ENCODE measurements at places on chromosomes 11 and 22.

- DNase-seq: no peak
Measured at GRCh38 chr11:36447947-36448346, 62.1 kb downstream of the TRAF6 start.

DNA sequence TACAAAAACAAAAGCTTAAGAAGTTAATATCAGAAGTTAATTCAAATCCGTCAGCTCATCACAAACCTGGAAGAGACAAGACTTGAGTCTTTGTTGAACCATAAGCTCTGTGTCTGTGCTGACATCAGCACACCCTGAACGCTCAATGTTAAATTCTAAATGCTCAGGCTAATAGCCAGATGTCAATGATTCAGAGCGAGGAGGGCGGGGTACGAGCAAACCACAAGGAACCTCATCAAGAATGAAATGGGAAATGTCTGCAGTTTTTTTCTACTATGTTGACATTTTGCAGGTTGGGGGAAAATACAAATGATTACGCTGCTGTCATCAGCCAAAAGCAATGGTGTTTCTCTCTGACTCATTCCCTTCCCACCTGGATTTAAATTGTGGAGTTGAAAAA is 1057.2 kb downstream of the NTM start:
- DNase-seq: peak; percentile 30

DNA sequence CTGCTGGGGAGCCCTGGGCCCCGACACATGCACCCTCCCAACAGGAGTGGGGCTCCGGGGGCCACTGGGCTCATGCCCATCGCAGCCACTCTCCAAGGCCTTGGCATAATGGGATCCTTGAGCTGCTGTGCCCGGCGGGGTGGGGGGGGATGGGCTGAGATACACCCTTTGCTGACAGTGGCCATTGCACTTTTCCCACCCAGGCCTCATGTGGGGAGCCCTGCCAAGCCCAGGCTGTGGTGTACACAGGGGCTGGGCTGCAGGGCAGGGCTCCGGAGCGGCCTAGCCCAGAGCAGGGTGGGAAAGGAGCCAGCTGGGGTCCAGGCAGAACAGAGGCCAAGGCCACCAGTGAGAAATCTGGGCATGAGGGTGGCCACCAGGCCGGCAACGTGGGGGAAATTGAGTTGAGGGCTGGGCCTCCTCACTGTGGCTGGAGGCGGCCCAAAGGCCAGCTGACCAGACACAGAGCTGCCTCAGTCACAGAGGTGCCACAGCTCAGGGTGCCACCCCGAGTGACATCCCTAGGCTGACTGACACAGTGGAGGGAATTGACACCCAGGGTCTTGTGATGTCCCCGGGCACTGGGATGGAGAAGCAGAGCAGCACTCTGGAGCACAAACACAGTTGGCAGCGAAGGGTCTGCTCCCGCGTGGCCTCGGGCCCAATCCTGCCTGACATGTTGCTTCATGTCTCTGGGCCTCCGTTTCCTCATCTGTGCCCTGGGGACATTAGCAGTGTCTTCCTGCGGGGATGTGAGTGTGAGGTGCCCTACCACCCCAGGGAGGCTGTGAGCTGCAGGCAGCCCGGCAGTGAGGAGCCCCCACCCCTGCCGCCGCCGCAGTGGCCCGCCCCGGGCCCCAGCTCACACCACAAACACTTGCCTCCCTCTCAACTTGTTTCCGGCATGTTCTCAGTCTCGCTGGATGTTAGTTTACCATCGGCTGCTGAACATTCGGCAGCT is 30.4 kb downstream of the RTN4R start:
- no peak for DNase-seq

DNA sequence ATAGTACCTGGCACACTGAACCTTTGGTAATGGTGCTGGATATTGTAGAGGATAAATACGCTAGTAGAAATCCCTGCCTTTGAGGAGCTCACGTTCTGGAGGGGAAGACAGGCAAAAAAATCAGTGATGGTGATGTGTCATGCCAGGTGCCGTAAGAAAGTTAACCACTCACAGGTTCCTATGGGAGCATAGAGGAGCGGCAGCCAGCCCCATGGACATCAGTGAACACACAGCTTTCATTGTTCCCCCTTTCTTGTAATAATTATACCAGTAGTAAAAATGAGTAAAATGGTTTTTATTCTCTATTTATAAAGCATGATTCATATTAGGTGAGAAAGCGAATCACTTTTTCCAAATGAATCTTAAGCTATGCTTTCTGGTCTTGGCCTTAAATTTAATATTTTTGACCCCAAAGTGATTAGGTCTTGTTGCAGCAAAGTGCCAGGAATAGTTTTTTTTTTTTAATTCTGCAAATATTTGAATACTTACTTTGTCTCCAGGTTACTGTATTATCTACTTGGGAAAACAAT is 57.9 kb downstream of the UVRAG start:
- no peak for DNase-seq

DNA sequence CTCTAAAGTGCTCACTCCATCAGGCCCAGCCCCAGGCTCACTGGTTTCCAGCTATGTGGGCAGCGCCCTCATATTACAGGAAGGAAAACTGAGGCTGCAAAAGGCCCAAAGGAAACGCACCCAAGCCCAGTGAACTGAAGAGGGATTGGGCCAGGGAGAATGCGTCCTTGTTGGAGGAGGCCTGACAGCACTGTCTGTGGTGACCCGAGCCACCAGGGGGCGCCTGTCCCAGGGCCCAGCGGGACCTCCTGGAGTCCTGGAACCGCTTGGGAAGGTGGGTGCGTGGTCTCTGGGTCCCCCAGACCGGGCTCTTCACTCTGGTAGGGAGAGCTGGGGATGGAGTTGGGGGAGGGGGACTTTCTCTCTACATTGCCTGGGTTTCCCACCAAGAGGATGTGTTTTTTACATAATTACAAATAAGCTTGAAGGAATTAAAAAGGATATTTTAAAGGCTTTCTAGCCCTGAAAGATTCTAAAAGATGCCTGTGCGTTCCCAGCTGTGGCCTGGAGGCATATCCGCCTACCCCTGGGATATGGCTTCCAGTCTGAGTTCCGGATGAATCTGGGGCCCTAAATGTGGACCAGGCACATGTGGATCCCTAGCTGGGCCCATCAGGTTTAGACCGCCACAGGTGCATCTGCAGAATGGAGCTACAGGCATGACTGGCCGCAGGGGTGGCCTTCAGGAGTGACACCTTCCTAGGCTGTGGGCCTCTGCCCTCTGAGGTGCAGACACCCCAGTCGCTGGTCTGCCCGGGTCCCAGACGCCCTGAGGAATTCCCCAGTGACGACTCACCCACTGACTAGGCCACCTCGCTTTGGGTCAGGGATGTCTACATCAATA is 4.2 kb downstream of the SPI1 start:
- DNase-seq: peak; percentile 98

- DNase-seq: no peak
Measured at GRCh38 chr11:32701616-32702015, 92.8 kb downstream of the CCDC73 start.

- DNase-seq: peak; percentile 100
Measured at GRCh38 chr22:24189249-24190158, 8.2 kb downstream of the SUSD2 start.

DNA sequence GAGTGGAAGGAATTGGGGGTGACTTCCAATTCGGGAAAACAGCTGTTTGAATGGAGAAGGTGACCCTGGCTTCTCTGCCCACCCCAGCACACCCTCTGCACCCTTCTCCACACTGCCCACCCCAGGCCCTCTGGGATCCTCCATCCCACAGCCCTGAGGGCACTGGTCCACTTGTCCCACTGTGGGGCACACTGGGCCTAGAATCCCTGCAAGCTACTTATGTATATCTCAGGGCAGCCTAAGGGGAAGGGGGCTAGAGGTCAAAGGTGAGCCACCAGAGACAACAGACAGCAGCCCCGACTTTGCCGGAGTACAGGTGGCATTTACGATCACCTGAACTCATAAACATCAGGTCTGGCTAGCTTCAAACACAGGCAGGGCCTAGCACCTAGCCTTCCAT is 673 bp upstream of the SCUBE2 start:
- DNase-seq: peak; percentile 55

GRCh38 chr11:9884601-9885000 is 220.7 kb downstream of the SWAP70 start:
- DNase-seq: no peak

- no peak for DNase-seq
Measured at GRCh38 chr22:31019191-31019930, 50.3 kb downstream of the TUG1 start.
